ENCODE measurements at places on chromosomes 3 and 15. TPM values are rescaled to one million over a fixed set of nuclear protein-coding genes. Genes with fewer than 3 reads are reported as not detected.

The LRRC31 gene
- total RNA-seq, result not detected

DNA sequence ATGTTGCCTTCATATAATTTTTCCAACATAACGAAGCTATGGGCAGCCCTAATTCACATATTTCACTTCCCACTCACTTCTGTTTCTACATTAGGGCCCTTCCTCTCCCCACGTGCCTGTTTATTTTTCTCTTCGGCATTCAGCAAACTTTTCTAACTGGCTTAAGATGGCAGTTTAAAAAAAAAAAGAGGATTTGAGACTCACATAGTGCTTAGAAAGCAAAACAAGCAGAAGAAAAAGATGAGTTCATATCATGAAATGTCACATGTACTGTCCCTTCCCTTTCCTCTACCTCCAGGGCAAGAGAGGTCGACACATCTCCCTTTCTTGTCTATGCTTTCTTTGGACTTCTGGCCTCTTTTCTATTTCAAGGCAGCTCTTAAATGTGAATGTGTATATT is 30.6 kb downstream of the SLC49A4 start:
- DNase-seq, result no peak

DNA sequence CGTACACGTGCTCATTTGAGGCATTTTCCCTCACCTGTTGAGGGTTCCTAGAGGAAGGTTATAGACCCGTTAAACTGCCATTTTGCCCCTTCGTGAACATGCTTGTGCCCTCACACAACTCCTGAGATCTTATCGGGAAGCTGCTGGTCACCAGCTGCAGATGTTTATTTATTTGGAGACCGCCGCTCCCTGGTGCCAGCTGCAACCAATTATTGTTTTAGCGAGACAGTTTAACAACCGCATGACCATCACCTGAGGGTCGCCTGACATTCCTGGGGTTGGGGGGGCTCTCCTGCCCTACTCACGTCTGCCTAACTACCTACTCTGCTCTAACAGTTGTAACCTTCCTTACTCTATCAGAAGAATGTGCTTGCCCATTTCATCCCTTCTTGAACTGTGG is 292.5 kb downstream of the MCTP2 start:
- DNase-seq, result no peak

The PSTPIP1 gene
- 255 TPM for total RNA-seq

DNA sequence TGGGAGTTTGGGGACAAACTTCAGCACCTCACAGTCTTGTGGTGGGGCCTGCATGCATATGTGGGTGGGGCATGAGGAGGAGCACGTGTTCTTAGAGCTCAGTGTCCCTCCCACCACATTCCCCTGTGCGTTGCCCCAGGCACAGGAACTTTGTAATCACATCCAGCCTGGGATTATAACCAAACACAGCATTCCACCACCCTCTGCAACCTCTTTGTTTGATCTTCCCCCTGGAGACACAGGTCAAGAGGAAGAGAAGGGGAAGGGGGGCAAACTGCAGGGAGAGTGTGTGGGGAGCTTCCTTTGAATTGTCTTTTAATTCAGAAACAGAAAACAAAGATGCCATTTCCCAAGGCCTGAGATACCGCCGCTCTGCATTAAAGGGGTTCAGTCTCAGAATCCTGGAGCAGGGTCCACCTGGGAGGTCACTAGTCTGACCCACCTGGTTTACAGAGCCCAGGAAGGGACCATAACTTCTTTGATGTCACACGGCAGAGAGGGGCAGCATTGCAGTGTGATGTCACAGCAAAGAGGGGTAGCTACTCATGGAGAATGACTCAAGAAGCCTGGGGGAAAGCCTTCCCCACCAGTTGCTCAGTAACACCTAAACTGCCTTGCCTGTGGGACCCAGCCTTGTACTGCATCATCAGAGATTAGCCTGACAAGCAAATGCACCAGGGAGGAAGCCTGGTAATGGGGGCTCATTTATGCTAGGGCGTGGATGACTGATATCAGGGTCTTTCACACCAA is 106.3 kb upstream of the RNU6-1 start:
- DNase-seq, result no peak

GRCh38 chr3:53823026-53823955 is 22.9 kb downstream of the CHDH start:
- DNase-seq, result no peak

DNA sequence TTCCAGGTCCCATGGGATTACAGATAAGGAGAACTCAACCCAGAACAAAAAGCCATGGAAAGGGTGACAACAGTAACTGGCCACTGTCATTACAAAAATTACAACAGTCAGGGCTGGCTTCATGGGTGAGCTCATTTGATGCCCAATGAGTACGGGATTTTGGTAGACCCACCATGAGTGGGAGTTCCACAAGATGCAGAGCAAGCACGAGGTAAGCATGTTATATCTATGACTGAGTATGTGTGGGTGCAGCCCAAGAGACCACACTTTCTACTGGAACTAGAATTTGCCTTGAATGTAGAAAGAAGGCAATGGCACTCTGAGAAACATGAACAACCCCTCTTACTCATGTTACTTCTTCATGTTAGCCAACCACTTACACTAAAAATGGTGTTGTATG is 83.3 kb downstream of the IGF2BP2 start:
- DNase-seq, result no peak

DNA sequence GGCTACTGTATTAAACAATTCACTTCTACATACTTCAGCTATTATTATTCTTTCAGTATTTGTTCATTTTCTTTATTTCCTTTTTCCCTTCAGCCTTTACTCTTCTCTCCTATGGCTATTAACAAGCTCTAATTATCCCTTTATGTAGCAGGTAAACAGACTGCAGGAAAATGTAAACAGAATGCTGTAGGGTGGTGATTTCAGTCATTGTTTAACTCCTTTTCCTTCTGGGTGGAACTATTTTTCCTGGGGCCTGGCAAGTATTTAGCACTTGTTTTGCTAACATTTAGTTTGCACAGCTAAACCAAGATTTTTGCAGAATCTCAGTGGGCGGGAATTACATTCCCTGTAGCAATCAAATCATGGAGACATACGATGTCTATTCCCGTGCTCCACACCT is 14.4 kb downstream of the RARB start:
- DNase-seq, result no peak

- no peak for DNase-seq
These were observed 82.8 kb upstream of the TNFSF10 start for GRCh38 chr3:172606021-172606420.

DNA sequence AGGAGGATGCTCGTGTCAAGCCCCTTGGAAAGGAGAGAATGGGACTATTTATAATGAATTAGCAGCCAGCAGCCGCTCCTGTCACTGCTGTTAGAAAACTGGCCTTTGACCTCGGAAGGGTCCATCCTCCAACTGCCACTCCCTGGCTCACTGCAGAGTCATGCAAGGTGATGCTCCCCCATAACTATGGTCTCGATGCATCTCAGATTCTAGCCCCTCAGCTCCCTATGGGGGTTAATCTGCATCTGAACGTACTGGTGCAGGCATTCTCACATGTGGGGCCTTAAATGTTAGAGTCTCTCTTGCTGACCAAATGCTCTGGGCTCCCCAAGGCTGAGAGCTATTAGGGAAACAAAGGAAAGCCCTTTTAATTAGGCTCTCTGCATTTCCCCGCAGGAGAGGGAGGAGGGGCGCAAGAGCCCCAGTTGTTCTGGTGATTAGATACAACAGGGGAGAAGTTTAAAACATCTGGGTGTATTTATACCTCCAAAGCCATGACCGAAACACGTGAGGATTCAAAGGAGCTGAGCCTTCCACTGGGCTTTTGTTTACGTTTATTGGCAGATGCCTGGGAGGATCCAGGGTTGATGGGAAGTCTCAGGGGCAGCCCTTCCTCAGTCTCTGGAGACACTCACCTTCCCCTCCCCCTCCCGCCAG is 182.5 kb downstream of the OPA1 start:
- DNase-seq, result peak; percentile 19

Data from activated CD8-positive, alpha-beta memory T cell treated with anti-CD3 and anti-CD28 coated beads, Interleukin-2, amount 10 ng/mL, durations not matched to agents 7 days and 5 days (primary cell).